ENCODE measurements at places on chromosomes 3 and 15. TPM values are rescaled to one million over a fixed set of nuclear protein-coding genes. Genes with fewer than 3 reads are reported as not detected.

The HDDC3 gene
- 11.9 TPM for total RNA-seq

The DUOX1 gene
- 0.04 TPM for total RNA-seq

GRCh38 chr15:66214246-66214645 is 39.3 kb downstream of the MEGF11 start:
- DNase-seq = no peak

DNA sequence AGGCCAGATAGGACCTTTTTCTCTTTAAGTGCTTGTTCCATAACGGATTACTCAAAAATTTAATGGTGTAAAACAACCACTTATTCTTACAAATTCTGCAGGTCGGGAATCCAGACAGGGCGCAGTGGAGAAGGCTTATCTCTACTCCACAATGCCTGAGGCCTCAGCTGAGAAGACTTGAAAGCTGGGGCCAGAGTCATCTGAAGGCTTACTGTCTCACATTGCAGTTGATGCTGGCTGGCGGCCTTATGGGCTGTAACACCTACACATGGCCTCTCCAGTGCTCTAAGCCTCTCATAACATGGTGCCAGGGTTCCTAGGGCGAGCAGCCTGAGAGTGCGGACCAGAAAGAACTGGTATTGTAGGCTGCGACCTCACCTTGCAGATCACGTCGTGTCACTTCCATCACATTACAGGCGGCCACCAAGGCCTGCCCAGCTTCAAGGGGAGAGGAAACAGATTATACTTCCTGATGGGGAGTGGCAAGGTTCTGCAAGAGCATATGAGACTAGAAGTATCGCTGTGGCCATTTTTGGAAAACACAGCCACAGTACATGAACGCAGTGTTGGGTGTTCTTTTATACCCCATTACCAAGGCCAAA is 32.4 kb downstream of the CMTM7 start:
- DNase-seq = no peak

- peak; percentile 73 for DNase-seq
These were observed 783 bp downstream of the RNF168 start for GRCh38 chr3:196502775-196503195.

- no peak for DNase-seq
These were observed 233.7 kb downstream of the OCA2 start for GRCh38 chr15:27865323-27865922.
